ENCODE measurements at places on chromosomes 12 and 14.

- DNase-seq: no peak
Observed at GRCh38 chr14:87278415-87278814, 714.6 kb downstream of the GALC start.

DNA sequence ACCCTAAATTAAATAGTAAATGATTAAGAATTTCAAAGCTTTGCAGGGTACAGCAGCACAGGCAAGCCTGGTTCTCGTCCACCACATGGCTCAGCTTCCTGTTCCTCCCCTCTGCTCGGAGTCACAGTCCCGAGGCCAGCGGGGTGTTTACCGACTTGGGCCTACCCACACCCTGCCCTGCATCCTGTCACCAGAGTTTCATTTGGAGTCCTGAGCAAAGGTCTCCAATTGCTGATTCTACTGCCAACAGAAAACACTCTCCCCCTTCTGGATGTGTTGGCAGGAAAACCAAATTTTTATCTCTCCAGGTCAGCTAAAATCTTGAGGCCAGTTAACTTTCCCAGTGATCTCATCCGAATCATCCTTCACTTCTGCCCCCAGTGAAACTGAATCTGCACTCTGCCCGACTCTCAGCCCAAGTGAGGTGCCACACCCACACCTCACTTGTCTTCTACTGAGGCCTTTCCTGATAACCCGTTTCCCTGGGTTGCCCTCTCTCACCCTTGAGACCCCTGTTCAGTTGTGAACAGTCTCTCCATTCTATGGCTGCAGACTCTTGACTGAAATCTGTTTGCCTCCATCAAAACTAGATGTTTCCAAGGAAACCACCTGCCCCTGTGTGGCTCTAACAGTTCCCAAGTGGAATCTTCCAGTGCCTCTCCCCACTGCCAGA, 71.2 kb downstream of the VCPKMT start:
- DNase-seq: peak; percentile 72

- peak; percentile 92 for DNase-seq
Observed at GRCh38 chr14:74712499-74713394, at the start of the genes AREL1 and FCF1. TSS of gene AREL1 (minus strand) at chr14:74713080. CDS start at chr14:74685615, 27,465 bp downstream. TSS of gene FCF1 (plus strand) at chr14:74713144. CDS start at chr14:74713198, 54 bp downstream.

DNA sequence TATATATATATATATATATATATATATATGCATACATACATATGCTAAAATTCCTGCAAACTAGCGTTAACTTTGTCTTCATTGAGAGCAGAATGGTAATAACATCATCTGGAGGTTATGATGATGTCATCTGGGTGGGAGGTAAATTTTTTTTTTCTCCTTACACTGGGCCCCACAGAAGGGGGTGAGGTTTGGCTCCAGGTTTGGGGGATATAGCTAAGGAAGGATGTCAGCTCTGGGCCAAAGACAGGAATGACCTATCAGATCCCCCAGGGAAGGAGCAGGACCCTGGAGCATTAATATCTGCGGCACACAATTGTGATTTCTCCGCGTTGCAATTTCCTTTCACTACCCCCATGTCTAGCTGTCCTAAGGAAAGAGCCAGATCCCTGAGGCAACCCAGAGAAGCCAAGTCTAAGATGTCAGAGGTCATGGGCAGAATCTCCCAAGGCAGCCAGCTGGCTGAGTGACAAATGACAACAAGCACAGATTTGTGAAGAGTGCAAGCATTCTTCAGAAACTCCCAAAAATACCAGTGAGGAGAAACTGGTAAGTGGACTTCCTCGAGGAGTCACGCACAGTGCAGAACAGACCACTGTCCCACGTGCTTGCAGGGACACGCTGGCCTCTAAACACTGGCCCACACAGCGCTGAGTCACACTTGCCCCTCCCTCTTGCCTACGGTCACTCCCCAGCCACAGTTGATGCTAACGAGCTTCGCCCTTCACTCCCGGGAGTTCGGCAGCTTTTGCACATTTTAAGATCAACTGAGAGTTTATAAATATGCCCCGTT, 9.9 kb downstream of the UBC start:
- peak; percentile 85 for DNase-seq

DNA sequence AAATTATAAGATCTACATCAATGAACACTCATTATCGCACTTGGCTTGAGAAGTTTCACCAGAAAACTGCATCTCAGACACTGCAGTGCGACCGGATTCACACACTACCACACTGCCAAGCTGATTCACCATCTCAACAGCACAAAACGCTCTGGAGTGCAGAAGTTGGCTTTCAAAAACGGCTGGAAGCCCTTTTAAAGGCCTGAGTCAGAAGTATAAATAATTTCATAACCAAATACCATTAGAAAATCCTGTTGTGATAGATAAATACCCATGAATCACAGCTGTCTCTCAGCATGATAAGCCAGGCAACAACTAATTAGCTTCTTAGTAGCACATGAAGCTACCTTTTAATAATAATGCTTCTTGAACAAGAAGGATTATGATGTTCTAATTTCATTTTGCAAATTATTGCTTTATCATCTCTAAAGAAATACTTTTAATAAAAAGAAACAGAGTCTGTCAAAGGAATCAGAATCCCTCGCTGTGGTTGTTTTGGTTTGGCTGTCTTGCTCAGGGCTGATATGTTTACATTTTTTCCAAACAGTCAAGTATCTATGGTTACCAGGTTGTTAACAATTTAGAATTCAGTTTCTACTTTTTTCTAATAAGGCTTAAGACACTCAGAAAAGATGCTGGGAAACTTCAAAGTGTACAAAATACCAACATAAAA, 51.2 kb downstream of the SLC2A13 start:
- peak; percentile 75 for DNase-seq

DNA sequence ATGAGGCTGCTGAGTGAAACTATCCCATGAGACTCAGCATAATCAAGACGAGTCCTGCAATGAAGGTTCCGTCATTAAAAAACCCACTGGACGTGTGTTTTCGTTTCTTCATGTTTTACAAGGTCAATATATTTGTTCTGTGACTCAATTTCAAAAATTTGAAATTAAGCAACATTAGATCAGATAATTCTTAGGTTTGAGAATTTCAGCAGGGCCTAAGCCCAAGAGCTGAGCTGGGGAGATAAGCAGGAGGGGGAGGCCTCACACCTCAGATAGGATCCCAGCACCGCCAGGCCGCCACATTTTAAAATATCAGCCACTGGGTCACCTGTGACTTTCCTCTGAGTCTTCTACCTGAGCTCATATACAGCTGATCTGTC, 13.3 kb downstream of the STX2 start:
- no peak for DNase-seq

GRCh38 chr14:102731101-102731870, 46.0 kb upstream of the TRAF3 start:
- no peak for DNase-seq

DNA sequence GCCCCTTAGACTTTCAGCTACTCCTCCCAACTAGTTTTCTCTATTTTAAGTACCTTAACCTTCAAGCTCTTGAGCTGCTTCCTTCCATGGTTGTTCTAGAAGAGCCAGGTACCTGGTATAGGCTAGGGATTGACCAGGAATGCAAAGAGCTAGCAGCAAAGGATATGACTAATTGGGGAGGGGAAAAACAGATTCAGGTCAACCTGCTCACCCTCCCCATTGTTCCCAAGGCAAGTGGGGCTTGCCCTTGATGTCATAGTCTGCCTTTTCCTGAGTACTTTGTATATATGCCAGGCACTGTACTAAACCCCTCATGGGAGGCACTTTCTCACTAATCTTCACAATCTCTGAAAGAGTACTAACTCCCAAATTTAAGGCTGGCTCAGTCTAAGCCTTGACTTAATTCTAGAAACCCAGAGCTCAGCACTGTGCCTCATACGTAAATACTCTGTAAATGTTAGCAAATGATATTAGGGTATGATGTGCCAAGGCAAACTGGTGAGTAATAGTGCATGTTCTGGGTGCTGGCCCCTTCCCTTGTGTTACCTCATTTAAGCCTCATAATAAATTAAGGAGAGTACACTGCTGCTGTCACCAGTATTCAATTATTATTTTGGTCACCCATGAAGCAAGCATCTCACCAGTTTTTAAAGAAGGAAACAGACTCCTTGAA, 42.2 kb downstream of the SUDS3 start:
- no peak for DNase-seq

DNA sequence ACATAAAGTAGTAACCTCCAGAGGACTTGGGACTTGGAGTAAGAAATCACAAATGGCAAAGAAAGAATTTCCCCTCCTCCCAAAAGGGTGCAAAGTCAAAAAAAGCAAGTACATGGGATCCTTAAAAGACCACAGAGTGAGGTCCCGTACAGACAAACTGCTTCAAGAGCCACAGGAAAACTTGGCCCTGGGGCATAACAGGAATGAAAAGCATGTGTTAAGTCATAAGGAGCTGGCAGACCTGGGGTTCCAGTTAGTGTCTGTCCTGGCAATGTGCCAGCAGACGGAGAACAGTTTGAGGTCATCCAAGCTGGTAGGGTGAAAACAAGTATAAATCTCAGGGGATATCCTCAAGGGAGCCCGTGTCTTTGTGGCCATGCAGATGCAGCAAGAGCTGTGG, 73.2 kb downstream of the HSD17B6 start:
- peak; percentile 83 for DNase-seq

- peak; percentile 25 for DNase-seq
Observed at GRCh38 chr12:11661491-11662089, 12.1 kb downstream of the ETV6 start.

DNA sequence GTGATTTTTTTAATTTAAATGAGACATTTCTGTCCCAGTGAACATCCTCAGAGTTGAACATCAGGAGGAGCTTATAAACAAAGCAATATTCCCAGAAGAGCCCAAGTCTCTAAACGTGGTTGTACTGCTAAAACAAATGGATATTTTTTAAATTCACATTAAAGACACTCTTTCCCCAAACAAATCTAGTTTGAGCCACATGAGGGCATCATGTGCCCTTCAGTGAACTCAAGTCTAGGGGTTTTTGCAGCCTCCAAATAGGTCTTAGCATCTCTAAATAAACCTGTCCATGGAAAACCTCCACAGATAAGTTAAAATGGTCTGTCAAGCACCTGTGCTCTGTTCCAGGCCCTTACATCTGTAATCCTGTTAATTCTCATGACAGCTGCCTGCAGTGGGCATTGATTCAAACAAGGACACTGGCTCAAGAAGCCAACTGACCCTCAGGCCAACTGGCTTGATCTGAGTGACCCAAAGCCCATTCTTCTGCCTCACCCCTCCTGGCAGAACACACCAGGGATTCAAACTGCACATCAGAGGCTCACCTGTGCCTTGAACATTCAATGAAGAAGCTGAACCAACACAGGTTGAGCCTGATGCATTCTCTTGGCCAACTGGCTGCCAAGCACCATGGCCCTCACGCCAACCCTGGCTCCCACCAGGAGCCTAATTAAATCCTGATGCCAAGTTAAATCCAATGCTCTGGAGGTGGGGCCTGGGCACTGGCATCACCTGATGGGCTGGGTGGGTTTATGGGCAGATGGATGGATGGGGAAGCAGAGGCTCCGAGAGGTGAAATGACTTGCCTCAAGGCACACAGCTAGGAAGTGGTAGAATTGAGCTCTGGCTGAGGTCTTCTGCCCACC, 8.6 kb downstream of the ISCU start:
- DNase-seq: peak; percentile 79

DNA sequence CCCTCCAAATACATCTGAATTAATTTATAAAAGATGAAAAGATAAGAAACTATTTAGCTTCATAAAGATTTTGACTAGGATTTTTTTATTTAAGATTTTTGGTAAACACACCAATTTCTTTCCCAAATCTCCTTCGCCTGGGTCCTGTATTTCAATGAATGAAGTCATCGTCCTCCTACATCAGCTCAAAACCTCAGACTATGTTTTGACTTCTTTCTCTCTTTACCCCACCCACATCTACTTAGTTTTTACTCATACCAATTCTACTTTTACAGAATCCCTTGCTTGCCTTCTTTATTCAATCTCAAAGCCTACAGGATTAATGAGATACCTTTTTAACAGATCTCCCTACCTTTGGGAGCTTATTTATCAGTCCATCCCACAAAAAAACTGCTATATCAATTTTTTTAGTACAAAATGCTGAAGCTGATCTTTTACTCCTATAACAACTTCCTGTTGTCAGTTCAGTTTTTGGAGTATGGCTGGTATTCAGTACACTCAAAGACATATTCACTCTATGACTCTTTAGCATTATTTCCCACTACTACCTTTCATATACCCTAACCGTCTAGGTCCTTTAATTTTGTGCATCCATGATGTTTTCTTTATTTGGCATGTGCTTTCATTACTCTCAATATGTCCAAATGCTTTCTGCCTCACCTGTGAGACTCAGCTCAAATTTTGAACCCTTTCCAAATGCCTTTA, 18.7 kb upstream of the CCDC91 start:
- DNase-seq: no peak

DNA sequence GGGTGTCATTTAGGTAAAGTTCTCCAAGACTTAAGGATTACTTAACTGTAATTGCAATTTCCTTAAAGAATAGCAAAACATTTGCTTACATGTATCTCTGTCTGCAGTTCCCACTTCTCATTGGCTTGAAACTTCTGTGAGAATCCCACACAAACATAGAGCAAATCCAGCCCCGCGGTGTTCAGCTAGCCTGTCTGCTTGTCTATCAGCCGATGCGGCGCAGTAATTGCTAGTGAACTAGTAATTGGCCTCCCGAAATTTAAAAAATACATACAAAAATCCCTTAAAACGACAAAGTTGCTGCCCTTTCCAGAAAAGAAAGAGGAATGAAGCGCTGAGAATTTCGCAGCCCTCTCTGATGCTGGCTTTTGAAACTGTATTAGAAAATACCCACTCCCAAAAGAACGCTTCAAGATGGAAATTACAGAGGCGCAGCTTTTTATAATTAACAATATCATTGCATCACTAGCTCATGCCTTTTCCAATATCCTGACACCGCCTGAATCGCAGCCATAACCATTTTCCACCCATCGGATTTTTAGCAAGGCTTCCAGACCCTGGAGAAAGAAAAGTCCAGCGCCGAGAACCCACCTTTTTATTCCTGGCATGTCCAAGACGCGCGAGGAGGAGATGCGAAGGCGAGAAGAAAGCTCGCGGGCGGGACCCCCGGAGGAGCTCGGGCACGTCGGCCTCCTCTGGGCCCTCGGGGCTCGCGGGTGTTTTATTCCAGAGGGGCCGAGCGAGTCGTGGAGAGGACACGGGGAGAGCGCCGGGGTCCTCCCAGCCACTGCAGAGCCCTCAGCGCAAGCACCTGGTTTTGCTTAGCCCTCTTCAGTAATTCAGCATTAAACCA, 646 bp downstream of the FBLN5 start:
- DNase-seq: peak; percentile 42

DNA sequence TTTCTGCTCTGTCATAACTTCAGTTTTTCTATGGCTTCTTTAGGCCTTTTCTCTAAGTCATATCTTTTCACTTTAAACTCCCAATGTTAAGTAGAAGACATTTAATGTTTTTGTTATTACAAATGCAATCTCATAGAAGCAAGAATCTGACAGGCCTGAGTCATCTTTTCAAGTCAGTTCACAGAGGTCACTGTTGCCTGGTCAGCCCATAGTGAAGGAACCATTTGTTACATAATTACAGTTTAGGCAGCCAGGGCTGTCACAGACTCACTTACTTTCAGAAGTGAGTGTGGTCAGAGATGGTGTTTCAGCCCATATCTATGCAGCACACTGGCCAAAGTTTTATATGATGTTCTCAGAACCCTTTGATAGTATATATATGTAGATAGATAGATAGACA, 46.5 kb downstream of the CCER1 start:
- peak; percentile 68 for DNase-seq

All from fibroblast of skin of scalp (primary cell).